Activated T-helper 2 cell treated with anti-CD3 and anti-CD28 coated beads, Interferon-gamma antibody, Interleukin-2, Interleukin-4, amounts not matched to agents 10 μg/mL and 5 μg/mL and 100 μg/mL, durations not matched to agents 14 hours and 24 hours and 36 hours (primary cell): ENCODE measurements at places on chromosomes 7 and 10.

DNA sequence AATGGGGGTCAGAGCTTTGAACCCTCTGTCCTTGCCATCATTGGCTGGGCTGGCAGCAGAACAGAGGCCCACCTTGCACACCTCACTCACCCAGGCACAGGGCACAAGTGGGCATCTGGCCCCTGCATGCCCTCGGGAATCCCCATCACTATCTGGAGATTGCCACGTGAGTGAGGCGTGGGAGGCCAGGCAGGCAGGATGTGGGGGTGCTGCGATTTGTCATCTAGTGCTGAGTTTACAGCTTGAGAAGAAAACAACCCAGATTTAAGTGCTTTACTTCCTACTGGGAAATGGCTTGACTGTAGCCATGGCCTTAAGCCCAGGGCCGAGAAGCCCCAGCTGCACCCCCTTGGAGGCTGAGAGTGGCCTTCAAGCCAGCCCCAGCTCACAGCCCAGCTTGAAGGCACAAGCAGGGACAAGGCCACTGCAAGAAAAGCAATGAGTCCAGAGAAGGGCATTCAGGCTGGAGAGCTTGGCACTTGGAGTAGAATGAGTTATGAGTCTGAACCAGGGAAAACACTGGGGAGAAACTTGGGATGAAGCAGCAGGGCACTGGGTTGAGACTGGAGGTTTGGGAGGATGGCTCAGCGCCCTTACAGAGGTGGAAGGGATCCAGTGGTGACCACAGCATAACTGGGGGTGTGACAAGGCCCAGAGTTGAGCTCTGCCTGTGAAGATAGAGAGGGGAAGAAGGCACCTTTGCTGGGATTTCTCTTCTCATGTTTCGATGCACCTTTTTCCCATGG is 123.0 kb downstream of the CXCL12 start:
- DNase-seq: no peak

GRCh38 chr7:47484923-47485639 is 96.8 kb downstream of the TNS3 start:
- no peak for DNase-seq

DNA sequence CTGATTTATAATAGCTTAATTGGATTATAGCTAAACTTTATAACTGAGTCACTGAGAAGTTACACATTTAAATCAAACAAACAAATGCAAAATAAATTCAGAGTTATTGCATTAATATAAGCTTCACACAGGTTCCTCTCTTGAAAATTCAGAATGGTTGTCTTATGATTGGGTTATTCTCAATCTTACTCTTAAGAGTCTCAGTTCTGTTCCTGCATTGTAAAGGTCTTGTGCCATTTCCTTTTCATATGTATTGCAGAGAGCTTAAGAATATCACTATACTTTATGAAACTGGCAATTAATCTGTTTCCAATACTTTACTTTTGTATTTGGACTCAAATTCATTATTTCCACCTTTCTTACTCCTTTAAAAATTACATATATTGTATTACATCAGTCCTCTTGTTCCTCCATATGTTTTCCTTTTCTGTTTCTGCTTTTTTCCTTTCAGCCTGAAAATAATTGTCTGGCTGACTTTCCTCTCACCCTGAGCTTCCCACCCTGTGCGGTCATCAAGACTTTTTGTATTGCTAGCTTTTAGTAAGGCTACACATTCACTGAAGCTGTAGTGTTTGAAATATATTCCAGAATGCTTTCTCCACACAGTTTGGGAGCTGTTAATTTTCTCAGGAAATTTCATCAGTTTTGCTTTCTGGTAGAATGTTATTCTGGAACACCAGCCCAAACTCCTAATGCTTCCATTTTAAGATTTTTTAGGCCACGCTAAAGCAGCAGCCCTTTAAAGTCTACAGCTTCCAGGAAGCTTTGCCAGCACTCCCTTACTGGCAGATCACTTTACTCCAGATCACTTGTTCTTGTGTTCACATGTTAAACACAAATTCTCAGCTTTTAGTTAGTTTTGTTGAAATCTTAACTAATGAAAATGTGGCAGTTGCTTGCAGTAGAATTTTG is 139.4 kb downstream of the KCND2 start:
- no peak for DNase-seq

GRCh38 chr7:103751311-103751880 is 238.1 kb downstream of the RELN start:
- no peak for DNase-seq

DNA sequence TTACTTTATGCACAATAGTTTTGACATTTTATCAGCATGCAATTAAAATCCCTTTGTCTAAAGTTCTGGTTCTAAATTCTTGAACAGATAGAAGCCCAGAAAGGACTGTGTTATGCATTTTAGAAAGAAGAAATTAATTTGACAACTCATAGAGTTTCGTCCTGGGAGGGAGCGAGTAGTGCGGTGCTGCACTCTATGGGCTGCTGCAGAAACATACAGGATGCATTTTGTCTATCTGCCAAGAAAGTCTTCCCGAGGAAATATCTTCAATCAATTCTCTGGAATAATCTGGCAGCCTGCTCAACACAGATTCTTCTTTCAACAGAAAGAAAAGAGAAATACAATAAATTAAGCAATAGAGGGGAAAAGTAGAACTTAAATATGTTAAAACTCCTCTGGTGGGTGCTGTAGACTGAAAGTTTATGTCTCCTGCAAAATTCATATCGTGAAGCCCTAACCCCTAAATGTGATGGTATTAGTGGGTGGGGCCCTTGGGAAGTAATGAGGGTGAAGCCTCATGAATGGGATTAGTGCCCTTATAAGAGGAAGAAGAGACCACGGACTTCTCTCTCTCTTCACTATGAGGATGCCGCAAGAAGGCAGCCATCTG is 39.0 kb upstream of the IFRD1 start:
- no peak for DNase-seq

- DNase-seq: no peak
These were observed 76.1 kb upstream of the DUSP5 start for GRCh38 chr10:110421512-110422138.

DNA sequence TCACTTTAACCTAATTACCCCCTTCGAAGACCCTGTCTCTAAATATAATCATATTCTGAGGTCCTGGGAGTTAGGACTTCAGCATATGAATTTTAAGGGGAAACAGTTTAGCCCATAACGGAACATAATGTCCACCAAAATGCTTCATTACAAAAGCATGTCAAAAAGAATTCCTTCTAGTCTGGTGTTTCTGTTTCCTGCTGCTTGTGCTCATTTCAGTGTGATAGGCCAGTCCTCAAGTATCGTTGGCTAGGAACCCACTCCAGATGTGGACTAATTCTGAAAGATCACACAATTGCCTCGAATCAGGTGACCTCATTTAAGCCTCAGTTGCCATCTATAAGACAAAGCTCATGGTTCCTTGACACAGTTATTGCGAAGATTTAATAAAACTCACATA is 29.6 kb downstream of the INPP5F start:
- DNase-seq: no peak

DNA sequence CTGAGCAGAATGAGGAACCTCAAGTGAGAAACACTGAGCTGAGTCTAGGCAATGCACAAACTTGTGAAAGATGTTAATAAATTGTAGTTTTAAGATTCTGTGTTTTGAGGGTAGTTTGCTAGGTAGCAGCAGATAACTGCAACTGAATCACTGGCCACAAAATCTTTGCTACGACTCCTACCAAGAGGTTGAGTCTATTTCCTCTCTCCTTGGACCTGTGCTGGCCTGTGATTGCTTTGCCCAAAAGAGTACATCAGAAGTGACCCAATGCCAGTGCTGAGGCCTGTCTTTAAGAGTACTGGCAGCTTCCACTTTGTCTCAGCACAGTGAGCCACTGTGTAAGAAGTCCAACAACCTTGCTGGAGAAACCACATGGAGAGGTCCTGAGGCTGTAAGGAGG is 11.9 kb upstream of the TSPAN13 start:
- DNase-seq: no peak

- no peak for DNase-seq
These were observed 150.2 kb upstream of the CDK1 start for GRCh38 chr10:60627778-60628748.
